ENCODE measurements at places on chromosomes 11 and 22. TPM values are rescaled to one million over a fixed set of nuclear protein-coding genes. Genes with fewer than 3 reads are reported as not detected.
A peak's percentile ranks its signal among the peaks of the same experiment; 100 is the strongest.

The SUN2 gene
- total RNA-seq = 89.6 TPM

The GP1BB gene
- 63.4 TPM for total RNA-seq

The SAA4 gene
- not detected for total RNA-seq

DNA sequence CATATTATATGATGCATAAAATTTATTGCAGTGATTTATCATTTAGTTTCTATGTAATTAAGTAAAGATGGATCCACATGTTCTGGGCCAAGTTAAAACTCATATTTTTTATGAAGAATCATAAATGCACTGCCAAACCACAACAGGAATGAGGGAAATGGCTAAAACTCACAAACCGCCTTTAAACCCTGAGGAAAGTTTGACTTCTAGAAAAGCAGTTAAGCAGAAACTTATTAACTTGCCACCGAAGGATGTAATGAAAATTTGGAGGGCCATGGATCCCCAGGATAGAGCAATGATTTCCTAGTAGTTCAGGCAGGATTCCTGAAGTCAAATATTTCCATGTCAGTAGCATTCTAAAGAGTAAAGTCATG, 218.3 kb upstream of the CTSC start:
- H3K4me1 ChIP-seq = peaks cover 8% of the 10 kb centered on the region
- H3K27ac ChIP-seq = no peak overlapping the region
- H3K27me3 ChIP-seq = peaks cover 31% of the 10 kb centered on the region
- no peak for DNase-seq

DNA sequence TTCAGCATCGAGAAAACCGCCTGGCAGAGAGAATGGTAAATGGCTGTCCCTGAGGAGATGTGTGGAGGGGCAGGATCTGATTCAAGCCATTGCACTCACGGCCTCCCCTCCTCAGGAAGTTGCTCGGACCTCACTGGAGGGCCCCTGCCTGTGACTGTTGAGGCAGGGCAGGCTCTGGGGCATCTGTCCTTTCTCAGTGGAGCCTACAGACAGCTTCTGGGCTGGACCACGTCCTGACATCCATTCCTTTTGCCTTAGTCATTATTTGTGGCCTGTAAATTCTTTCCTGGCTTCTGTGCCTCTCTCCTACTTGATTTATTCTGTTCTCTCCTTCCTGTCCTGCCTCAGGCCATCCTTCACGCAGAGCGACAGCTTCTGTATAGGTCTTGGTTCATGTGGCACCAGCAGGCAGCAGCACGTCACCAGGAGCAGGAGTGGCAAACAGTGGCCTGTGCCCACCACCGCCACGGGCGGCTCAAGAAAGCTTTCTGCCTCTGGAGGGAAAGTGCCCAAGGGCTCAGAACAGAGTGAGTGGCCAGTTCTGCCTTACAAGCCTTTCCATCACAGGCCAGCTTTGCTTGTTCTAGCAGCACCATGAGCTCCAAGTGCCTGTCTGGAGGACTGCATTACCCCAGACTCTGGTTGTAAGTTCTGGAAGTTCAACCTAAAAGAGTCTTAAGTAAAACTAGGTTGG, 59.6 kb downstream of the PISD start:
- H3K27me3 ChIP-seq = no peaks in the 10 kb centered on the region
- no peak for DNase-seq
- peaks cover 25% of the 10 kb centered on the region for H3K4me1 ChIP-seq
- no peak overlapping the region for H3K4me3 ChIP-seq
- peaks cover 1% of the 10 kb centered on the region for H3K36me3 ChIP-seq
- peak overlapping the region; percentile 82 for H3K27ac ChIP-seq

DNA sequence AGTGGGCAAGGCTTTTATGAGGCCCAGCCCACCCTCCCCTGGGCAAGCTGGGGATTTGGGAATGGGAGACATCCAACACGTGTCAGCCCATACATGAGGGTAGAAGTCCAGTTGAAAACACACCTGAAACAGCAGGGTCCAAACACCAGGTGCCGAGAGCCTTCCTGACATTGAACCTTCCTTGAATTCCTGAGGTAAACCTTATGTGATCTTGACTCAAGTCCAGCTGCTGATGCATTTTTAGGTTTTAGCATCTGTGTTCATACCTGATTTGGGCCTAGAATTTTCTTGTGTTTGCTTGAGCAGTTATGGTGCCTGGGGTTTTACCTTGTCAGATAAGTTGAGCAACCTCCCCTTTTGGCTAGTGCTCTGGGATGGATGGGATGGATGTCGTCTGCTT, 66.3 kb downstream of the CDKN1C start:
- DNase-seq = no peak
- H3K27me3 ChIP-seq = no peaks in the 10 kb centered on the region
- H3K36me3 ChIP-seq = peaks cover 23% of the 10 kb centered on the region
- H3K27ac ChIP-seq = no peak overlapping the region
- H3K4me1 ChIP-seq = peaks cover 19% of the 10 kb centered on the region

GRCh38 chr22:27667121-27667843, 134.3 kb downstream of the MN1 start:
- peak overlapping the region; percentile 87 for H3K27ac ChIP-seq
- peaks cover 2% of the 10 kb centered on the region for H3K36me3 ChIP-seq
- H3K27me3 ChIP-seq = no peaks in the 10 kb centered on the region
- DNase-seq = no peak
- H3K4me1 ChIP-seq = peaks cover 65% of the 10 kb centered on the region

The ELMOD1 gene
- not detected for total RNA-seq

GRCh38 chr11:131734871-131735270, 364.5 kb downstream of the NTM start:
- H3K4me3 ChIP-seq = no peak overlapping the region
- H3K4me1 ChIP-seq = peaks cover 23% of the 10 kb centered on the region
- H3K36me3 ChIP-seq = no peaks in the 10 kb centered on the region
- no peak overlapping the region for H3K27ac ChIP-seq
- DNase-seq = no peak
- peaks cover 10% of the 10 kb centered on the region for H3K27me3 ChIP-seq

The HEPHL1 gene
- total RNA-seq = not detected

DNA sequence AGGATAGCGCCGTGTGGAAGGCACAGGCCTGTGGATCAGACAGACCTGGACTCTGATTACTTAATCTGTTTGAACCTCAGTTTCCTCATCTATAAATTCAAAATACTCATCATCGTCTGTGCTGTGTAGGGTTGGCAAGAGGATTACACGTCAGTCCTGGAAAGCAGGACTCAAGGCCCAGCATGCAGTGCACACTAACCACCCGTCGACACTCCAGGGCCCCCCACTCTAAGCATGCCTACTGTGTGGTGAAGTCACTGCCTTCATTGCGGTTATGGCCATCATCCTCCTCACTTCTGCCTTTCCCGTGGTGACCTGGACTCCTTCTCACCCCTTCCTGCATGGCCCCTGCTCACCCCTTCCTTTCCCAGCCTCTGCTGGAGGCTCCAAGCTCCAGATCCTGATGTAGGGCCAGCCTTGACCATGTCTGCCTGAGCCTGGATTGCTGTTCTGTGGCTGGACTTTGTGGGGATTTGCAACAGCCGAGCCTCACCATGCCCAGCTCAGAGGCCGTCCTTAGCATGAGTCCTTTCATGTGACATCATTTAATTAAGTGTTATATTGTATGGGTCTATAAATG, 1158.0 kb downstream of the TBC1D22A start:
- H3K36me3 ChIP-seq = no peaks in the 10 kb centered on the region
- H3K27me3 ChIP-seq = peaks cover 5% of the 10 kb centered on the region
- H3K4me3 ChIP-seq = no peak overlapping the region
- no peaks in the 10 kb centered on the region for H3K4me1 ChIP-seq
- DNase-seq = no peak

The RAG2 gene
- not detected for total RNA-seq

GRCh38 chr22:27097933-27098332, 440.5 kb downstream of the MIAT start:
- peaks cover 56% of the 10 kb centered on the region for H3K4me1 ChIP-seq
- peak overlapping the region; percentile 32 for H3K27ac ChIP-seq
- no peak overlapping the region for H3K4me3 ChIP-seq
- no peaks in the 10 kb centered on the region for H3K36me3 ChIP-seq

The P2RY2 gene
- not detected for total RNA-seq

- DNase-seq = no peak
- no peak overlapping the region for H3K27ac ChIP-seq
- H3K4me3 ChIP-seq = no peak overlapping the region
- H3K27me3 ChIP-seq = no peaks in the 10 kb centered on the region
- H3K36me3 ChIP-seq = no peaks in the 10 kb centered on the region
These were observed 7.8 kb upstream of the GRAMD4 start for GRCh38 chr22:46612341-46612903.

- H3K4me1 ChIP-seq = no peaks in the 10 kb centered on the region
- H3K4me3 ChIP-seq = no peak overlapping the region
- H3K27me3 ChIP-seq = no peaks in the 10 kb centered on the region
These were observed 1120.5 kb downstream of the BRD1 start for GRCh38 chr22:48706934-48707762.

The SMC1B gene
- total RNA-seq = not detected

GRCh38 chr22:26894766-26895485, 237.5 kb downstream of the MIAT start:
- H3K27me3 ChIP-seq = no peaks in the 10 kb centered on the region
- peak overlapping the region; percentile 23 for H3K4me3 ChIP-seq
- peaks cover 4% of the 10 kb centered on the region for H3K36me3 ChIP-seq
- peaks cover 61% of the 10 kb centered on the region for H3K4me1 ChIP-seq

GRCh38 chr11:3169255-3170043, 4.3 kb upstream of the OSBPL5 start:
- H3K4me3 ChIP-seq = peak overlapping the region; percentile 66
- DNase-seq = peak; percentile 93
- H3K27ac ChIP-seq = peak overlapping the region; percentile 99
- H3K27me3 ChIP-seq = no peaks in the 10 kb centered on the region

The CEP126 gene
- 18.0 TPM for total RNA-seq

The C22orf42 gene
- total RNA-seq = not detected

DNA sequence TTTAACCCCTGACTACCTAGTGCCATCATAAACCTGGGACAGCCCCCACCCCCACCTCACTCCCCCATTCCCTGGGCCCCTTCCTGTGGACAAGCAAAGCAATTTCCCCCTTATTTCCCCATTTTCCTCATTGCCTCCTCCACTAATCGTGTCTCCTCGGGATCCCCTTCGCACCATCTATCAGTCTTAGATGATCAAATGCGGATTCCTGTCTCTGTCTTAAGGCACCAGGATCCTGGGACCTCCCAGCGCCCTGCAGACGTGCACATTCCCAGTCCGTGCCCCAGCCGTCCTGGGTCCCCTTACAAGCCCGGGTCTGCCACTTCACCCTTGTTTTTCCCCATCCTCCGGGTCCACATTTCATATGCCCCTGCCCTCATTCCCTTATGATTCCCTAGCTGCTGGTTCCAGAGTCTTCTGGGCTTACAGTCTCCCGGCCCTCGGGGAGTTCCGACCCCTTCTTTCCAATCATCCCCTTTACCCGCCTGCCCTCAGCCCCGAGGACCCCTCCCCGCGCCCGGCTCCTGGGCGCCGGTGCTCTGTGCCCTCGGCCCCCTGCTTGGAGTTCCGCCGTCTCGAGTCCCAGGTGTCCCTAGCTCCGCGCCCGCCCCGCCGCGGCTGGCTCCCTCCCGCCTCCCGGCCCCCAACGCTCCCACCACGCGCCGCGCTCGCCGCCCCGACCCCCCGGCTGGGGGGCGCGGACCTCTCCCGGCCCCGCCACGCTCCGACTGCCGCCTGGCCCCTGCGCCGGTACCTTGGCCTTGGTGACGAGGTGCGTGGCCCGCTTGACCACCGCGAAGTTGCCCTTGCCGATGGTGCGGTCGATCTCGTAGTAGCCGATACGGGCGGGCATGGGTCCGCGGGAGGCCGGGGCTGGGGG, 599 bp downstream of the SIK3 start:
- no peaks in the 10 kb centered on the region for H3K27me3 ChIP-seq
- no peaks in the 10 kb centered on the region for H3K36me3 ChIP-seq
- H3K4me1 ChIP-seq = peaks cover 51% of the 10 kb centered on the region
- H3K4me3 ChIP-seq = peak overlapping the region; percentile 93
- no peak for DNase-seq

The LRRC56 gene
- total RNA-seq = 2.7 TPM

DNA sequence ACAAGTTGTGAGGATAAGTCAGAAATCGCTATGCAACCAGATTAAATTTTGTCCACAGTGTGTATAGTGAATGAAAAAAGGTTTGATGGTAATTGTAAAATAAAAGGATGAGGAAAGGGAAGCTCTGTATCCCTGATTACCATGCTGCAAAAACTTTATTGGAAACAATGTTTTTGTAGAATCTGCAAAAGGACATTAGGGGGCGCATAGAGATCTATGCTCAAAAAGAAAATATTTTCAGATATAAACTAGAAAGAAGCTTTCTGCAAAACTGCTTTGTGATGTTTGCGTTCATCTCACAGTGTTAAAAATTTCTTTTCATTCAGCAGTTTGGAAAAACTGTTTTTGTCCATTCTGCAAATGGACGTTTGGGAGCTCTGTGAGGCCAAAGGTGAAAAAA, 390.5 kb downstream of the OR4C45 start:
- no peaks in the 10 kb centered on the region for H3K4me1 ChIP-seq
- H3K36me3 ChIP-seq = peaks cover 1% of the 10 kb centered on the region

DNA sequence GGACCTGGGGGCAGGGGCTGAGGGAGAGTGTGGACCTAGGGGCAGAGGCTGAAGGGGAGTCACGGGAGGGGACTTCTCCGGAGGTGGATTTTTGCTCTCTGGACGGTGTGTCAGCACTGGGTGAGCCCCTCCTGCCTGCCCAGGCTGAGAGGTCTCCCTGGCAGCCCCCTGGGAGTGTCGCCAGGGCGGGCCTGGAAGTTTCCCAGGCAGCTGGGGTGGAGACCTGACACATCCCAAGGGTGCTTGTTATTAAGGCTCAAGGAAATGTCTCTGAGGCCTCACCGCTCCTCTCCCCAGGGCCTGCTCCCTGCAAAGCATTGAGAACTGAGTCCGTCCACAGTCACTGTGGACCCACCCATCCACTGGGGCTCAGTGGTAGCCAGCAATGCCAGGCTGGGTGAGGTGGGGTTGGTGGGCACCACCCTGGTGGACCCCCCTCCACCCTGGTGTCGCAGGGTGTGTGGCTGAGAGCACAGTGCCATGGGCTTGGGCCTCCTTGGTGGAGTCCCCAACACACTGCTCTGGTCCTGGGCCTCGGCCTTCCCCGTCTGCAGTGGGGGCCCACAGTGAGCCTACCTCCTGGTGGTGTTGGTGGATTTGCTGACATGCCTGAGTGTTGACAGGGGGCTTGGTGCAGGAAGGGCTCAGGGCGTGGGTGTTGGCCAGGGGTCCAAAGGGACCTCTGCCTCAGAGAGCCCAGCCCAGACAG, 2.5 kb downstream of the CD81 start:
- no peaks in the 10 kb centered on the region for H3K36me3 ChIP-seq
- H3K4me1 ChIP-seq = peaks cover 51% of the 10 kb centered on the region

The CSTPP1 gene
- total RNA-seq = 37.7 TPM

The GUCY1A2 gene
- 0.80 TPM for total RNA-seq

The L3MBTL2 gene
- 16.6 TPM for total RNA-seq
